ENCODE measurements at places on chromosomes 3 and 15.

GRCh38 chr3:145892869-145893268, 268.1 kb downstream of the PLOD2 start:
- DNase-seq = no peak

DNA sequence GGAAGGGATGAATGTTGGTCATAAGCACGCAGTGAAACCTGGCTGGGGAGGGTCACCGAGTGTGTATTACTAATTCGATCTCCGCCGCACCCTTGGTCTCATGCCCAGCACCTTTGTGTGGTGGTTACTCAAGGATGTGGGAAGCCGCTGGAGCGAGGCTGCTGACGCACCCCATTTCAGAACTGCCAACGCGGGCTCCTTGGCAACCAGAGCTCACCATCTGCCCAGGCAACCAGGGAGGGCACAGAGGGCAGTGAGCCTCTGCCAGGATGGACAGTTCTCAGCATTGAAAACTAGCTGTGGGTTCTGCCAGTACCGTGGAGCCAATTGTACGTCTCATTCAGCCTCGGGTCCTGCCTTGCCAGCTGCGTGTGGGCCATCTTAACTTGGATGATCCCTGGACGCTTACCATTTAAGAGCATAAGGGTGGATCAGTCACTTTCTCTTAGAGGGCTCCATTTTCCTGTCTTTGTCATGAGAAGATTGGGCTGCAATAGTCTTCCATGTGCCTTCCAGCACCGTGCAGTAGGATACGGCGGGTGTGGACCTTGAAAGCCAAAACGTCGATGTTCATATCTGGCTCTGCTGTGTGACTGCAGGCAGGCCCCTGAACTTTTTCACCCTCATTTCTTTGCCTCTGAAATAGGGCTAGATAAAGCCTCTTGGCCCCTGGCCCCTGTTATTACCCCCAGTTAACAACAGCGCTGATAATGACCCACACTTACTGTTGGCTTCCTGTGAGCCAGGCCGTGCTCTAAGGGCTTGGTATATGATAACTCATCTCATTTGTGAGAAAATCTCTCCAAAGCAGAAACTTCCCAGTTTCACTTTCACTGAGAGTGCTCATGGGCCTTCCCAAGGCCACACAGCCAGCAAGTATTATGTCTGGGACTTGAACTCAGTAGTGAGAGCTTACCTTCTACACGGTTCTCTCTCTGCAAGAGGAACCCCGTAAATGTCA, 238.8 kb downstream of the OPA1 start:
- no peak for DNase-seq

DNA sequence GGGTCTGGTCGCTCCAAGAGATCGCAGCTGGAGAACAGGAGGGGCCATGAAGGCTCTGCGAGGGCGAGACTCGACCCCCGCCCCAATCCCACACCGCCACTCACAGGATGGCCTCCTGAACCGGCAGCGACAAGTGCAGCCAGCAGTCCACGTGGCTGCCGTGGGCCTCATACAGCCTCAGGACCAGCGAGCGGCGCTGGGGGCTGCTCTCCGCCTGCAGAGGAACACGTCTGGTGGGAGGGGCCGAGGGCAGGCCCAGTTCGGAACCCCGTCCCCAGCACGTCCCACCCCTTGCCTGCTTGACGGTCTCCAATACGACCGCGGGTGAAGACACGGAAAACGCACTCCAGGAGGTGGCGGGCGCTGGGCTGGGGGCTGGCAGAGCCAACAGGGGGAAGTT, 9.2 kb downstream of the NEIL1 start:
- no peak for DNase-seq

GRCh38 chr15:90003736-90004135, 2.6 kb downstream of the ZNF710 start:
- no peak for DNase-seq

DNA sequence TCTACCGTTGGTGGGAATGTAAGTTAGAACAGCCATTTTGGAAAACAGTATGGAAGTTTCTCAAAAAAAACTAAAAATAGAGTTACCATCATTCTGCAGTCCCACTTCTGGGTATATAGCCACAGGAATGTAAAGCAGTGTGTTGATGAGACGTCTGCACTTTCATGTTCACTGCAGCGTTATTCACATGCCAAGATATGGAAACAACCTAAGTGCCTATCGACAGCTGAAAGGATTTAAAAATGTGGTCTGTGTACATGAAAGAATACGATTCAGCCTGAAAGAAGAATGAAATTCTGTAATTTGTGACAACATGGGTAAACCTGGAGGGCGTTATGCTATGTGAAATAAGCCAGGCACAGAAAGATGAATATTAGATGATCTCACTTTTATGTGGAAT, 157.7 kb downstream of the THSD4 start:
- no peak for DNase-seq

GRCh38 chr3:177013681-177014280, 183.5 kb downstream of the TBL1XR1 start:
- DNase-seq = no peak

- no peak for DNase-seq
Measured at GRCh38 chr15:76217029-76217881, 94.0 kb downstream of the ETFA start.

GRCh38 chr3:133213937-133214336, 175.7 kb downstream of the TMEM108 start:
- DNase-seq = no peak

- no peak for DNase-seq
Measured at GRCh38 chr15:41969851-41970431, 2.4 kb downstream of the EHD4 start.

DNA sequence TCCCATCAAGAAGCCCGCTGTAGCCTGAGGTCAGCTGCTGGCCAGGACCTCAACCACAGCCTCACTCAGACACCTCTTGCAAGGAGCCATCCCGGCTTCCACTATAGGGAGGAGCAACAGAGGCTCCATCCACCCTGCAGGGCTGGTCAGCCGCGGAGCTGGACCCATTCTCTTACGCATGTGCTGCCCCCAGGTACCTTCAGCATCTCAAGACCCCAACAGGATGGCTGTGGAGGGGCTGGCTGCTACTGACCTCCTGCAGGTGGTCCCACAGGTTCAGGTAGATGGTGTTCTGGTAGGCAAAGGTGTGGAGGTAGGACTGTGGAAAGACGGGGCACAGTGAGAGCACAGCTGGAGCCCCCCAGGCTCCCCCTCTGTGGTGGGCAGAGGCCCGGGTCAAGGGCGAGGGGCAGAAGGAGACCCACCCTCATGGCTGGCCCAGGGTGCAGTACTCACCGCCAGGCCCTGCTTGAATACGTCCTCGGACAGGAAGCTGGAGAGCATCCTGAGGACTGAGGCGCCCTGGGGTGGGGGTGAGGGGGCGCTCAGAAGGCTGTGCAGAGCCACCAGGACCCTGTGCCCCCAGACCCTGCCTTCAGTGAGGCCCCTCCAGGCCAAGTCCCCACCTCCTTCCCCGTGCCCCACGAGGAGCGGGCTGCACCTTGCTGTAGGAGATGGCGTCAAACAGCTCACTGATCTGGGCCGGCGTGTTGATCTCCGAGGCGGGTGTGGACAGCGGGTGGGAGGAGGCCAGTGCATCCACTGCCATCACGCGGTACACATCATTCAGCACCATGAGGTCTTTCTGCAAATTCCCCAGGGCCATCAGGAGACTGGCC, 11.4 kb downstream of the ANPEP start:
- no peak for DNase-seq

DNA sequence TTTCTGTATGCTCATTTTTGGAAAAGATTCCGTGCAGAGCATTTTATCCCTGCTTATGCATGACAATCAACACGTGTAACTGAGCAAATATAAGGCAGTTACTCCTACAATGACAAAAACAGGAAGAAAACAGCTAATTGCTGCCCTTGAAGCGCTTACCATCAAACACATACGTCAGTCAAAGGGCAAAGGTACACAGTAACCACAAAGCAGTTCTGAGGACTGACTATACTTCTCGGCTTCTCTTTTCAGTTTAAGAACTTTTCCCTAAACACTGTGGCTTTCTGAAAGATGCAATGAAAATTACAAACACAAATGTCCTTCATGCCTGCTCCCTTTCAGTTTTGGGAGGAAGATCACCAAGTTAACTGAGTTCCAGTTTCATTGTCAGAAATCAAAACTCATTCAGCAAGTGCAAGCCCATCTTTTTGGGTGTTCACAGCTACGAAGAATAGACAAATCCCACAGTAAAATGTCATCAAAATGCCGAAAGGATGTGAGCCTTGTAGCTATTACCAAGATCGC, 602.8 kb downstream of the FOXP1 start:
- DNase-seq = no peak

DNA sequence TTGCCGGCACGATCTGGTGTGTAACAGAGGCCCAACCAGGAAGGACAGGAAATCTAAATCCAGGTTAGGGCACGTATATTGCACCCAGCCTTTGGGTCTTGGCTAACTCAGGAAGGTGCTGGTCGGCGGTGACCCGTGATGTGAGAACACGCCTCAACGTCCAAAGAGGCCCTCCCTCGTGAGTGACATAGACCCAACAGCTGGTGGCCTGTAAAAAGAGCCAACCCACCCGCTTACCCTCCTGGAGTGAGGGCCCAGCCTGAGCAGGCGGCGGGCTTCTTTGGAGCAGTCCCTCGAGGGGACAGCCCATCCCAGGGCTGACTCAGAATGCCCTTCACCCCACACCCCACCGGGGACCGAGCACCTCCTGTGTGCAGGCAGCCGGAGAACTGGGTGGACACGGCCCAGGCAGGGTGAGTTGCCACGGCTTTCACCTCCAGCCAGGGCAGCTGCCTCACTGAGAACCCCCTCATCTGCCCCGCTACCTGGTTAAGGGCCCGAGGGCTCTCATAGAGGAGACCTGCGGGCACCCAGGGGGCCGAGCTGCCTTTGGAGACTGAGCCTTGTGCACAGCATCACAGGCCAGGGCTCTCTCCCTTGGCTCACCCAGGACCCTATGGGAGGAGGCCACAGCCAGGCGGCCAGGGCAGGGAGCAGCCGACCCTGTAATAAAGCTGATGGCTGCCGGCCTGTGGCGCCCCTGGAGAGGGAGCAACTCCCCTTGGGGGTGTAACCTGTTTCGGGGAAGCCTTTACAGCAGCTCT, 41.8 kb downstream of the ZNF710 start:
- no peak for DNase-seq

- no peak for DNase-seq
Measured at GRCh38 chr3:147813256-147813655, 404.1 kb downstream of the ZIC1 start.

DNA sequence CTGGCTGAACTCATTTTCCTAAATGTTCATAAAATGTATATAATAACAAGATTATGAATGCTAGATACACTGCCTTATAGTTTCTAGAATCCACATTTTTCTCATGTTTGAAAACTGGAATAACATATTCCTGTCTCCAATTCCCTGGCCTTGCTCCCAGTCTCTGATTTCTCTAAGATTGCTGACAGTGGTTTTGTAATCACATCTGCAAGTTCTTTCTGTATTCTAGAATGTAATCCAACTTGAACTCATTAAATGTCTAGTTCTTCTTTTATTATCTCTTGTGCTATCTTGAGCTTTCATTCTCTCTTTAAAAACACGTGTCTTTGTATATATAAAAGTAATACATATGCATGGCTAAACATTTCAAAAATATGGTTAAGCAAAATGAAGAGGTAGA, 215.2 kb upstream of the ADAMTS9 start:
- no peak for DNase-seq
